ENCODE measurements at places on chromosomes 3 and 15. TPM values are rescaled to one million over a fixed set of nuclear protein-coding genes. Genes with fewer than 3 reads are reported as not detected.

The IL17RE gene
- total RNA-seq: 5.7 TPM

The IMPG2 gene
- 0.81 TPM for total RNA-seq

The TEX9 gene
- total RNA-seq: 13.5 TPM

The PRTG gene
- total RNA-seq: 0.41 TPM

DNA sequence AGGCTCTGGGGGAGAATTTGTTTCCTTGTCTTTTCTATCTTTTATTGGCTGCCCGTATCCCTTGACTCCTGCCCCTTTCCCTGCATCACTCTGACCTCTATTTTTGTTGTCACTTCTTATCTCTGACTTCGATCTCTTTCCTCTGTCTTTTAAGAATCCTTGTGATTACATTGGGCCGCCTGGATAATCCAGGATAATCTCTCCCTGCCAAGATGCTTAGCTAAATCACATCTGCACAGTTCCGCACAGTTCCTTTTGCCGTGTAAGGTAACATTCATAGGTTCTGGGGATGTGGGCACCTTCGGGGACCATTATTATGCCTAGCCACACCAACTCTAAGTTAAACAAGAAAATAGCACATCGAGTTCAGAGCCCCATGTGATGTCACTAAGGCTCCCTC, 103.0 kb upstream of the DPPA4 start:
- DNase-seq: no peak

- DNase-seq: no peak
Measured at GRCh38 chr3:146542179-146542578, 2.2 kb downstream of the PLSCR1 start.
